Stimulated activated CD4-positive, alpha-beta T cell treated with anti-CD3 and anti-CD28 coated beads, Interleukin-12 subunit alpha, Interleukin-12 subunit beta, amount 100 ng/mL, for 24 hours (primary cell): ENCODE measurements at places on chromosomes 16 and 17.

- DNase-seq: no peak
These were observed 85.2 kb upstream of the HSBP1 start for GRCh38 chr16:83722456-83723183.

GRCh38 chr17:9232591-9233270 lies 211.4 kb downstream of the NTN1 start:
- no peak for DNase-seq

DNA sequence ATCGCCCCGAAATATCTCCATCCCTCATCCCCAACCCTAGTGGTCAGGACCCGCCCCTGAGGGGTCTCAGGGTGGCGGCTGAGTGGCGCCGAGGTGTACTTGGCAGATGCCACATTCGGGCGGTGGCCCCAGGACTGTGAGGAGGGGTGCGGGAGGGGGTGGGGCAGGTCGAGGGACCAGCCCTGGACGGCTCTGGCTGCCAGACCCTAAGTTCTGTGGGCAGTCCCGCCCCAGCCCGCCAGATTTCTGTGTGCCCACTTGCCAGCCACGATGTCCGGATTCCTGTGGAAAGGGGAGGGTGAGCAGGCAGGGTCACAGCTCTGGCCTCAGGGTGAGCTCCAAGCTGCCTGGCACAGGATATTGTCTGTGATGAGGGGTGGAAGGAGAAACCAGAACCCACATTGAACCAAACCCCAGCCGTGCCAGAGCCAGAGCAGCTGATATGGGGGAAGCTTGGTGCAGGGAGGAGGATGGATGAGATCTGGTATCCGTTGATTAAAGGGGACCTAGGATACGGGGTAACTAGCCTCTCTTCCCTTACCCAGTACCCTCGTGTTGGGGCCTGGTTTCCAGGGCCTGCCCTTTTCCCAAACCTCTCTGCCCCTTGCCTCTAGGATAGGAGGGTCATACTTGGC lies 1.1 kb upstream of the CHAD start:
- DNase-seq: no peak

- no peak for DNase-seq
These were observed 527 bp downstream of the TRAF4 start for GRCh38 chr17:28744104-28744971.

GRCh38 chr17:46817151-46817900 lies 1.2 kb downstream of the WNT3 start:
- DNase-seq: no peak

DNA sequence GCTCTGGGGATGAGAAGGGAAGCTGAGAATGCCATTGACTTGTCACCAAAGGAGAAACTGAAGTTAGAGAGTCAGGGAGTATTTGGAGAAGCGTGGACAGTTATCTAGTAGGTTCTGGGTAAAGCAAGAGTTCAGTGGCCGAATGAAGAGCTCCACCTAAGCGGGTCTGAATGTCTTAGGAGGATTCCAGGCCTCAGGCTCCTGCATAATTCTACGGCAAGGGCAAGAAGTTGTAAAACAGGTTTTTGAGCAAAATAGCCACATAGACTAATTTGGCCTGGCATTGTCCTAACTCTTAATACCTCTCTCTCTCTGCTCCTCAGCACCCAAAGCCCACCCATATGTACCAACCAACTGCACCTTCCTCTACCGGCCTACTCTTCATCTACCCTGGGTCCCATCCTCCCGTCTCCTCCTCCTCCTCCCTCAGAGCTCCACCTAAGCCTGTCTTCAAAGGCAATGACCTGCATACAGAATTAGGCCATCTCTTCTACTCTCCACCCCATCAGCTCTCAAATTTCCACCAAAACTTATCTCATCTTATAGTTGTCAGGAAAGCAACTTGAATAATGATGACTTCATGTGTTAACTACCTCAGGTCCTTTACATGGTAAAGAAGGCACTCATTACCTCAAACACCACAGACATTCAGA lies 42.0 kb upstream of the KCNJ2 start:
- DNase-seq: no peak

- no peak for DNase-seq
These were observed 148.8 kb downstream of the KATNIP start for GRCh38 chr16:27698746-27699145.

- DNase-seq: no peak
These were observed 17.3 kb downstream of the MYO18A start for GRCh38 chr17:29162909-29163341.
